ENCODE measurements at places on chromosomes 2 and 18.

DNA sequence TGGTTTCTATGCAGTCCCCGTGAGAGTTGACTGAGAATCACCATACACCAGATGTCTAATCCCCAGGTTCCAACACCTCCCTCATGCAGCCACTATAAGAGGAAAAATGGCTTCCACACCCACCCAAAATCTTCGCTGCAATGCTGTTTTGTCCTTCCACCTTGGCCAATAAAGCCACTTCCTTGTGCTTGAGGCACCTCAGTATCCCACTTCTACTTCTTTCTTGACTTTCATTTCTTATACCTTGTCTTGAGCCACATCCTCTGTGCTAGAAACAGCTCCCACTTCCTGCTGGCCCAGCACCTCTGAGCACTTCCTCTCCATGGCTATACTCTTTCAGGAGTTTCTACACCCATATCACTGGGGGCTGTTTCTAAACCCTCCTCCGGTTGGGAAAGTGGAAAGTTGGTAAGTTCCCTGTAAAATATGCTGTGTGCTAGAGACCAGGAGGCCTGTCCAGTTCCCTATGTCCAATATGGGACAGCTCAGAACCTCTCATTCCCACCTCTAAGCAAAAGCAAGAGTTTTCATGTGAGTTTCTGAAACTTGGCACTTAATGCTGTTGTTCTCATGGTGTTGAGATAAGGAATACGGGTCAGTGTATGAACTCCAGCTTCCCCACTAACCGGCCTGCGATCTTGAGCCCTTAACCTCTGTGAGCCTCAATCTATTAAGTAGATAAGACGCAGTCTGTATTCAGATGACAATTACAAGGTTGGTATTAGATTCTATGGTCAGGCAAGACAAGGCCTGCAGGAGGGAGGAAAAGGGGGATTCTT lies 209.1 kb upstream of the ID2 start:
- DNase-seq = peak; percentile 41

DNA sequence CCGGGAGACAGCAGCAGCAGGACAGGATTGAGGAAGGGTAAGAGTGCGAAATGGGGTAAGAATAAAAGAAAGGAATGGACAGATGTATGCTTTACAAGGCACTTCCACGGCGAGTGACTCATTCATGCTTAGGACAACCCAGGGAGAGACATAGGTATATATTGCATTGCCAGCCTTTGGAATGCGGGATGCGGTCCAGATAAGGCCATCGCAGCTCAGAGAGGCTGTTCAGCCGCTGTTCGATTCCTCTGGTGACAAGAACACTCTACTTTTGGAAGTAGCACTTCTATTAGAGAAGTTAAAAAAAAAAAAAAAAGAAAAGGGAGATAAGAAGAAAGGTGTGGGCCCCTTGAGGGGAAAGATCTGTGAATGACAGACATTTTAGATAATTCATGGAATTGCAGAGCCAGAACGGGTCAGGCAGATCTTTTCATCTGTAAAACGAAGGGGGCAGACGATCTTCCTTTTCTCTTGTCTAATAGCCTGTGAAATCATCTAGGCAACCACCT lies 819 bp upstream of the NCOA1 start:
- peak; percentile 12 for DNase-seq

GRCh38 chr2:163397451-163397850 lies 338.4 kb downstream of the FIGN start:
- no peak for DNase-seq

GRCh38 chr2:83016343-83017110 lies 1442.6 kb downstream of the SUCLG1 start:
- no peak for DNase-seq

DNA sequence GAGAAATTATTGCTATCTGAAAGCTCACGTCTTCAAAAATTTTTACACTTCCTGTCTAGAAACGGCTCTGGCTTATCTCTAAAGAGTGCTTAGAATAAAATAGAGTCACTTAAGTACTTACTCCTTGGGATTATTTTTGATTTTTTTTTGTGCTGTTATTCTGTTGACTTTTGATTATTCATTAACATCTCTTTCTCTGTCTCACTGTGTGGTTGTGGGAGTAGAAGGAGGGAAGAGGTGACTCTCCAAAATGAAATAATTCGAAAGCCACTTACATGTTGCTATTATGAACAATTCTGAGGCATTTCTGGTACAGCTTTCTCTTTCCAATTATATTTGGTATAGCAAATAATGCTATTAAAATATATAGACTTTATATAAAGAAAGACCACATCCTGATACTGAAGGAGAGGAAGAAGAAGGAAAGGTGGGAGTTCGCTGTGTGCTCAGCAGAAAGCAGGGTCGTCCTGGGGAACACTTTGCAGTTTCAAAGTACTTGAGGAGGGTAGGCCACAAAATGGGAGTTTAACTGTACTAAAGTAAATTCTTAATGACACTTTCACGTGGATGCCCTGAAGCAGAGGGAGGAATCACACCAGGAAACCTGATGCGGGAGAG lies 9.6 kb upstream of the MMADHC start:
- DNase-seq = no peak

Measured in CD4-positive, alpha-beta T cell treated with Interferon alpha-2 for 1 hour (primary cell).